ENCODE measurements at places on chromosomes 1 and 21. TPM values are rescaled to one million over a fixed set of nuclear protein-coding genes. Genes with fewer than 3 reads are reported as not detected.

MROH9 gene
- total RNA-seq: not detected

A3GALT2 gene
- not detected for total RNA-seq

LRRC53 gene
- not detected for total RNA-seq

ANKRD34A gene
- total RNA-seq: 3.1 TPM

GPR37L1 gene
- total RNA-seq: not detected

DNA sequence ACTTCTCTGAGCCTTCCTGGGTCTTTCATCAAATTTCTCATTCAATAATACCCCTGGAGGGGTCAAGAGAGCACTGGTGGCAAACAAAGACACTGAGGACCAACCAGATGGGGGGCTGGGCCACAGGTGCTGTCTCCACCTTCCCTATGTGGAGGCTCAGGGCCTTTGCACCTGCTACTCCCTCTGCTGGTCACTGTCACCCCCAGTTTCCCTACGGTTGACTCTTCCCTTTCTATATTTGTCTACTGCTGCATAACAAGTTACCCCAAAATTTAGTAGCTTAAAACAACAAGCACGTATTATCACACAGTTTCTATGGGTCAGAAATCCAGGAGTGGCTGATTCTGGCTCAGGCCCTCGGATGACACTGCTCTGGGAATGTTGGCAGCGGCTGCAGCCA is 138.8 kb upstream of the RUNX3 start:
- H3K4me3 ChIP-seq: no peak overlapping the region
- H3K4me1 ChIP-seq: peaks cover 6% of the 10 kb centered on the region
- no peak overlapping the region for H3K27ac ChIP-seq
- no peak for DNase-seq
- H3K27me3 ChIP-seq: no peaks in the 10 kb centered on the region
- peaks cover 6% of the 10 kb centered on the region for H3K36me3 ChIP-seq

- H3K4me3 ChIP-seq: peak overlapping the region; percentile 52
- peaks cover 58% of the 10 kb centered on the region for H3K4me1 ChIP-seq
- no peaks in the 10 kb centered on the region for H3K27me3 ChIP-seq
- no peak for DNase-seq
- H3K27ac ChIP-seq: peak overlapping the region; percentile 99
Measured at GRCh38 chr1:150568594-150568966, 10.8 kb downstream of the MCL1 start.

GRCh38 chr1:226425004-226425378 is 17.1 kb upstream of the PARP1 start:
- no peak overlapping the region for H3K27ac ChIP-seq
- no peak overlapping the region for H3K4me3 ChIP-seq
- no peak for DNase-seq
- no peaks in the 10 kb centered on the region for H3K36me3 ChIP-seq
- H3K27me3 ChIP-seq: no peaks in the 10 kb centered on the region

DNA sequence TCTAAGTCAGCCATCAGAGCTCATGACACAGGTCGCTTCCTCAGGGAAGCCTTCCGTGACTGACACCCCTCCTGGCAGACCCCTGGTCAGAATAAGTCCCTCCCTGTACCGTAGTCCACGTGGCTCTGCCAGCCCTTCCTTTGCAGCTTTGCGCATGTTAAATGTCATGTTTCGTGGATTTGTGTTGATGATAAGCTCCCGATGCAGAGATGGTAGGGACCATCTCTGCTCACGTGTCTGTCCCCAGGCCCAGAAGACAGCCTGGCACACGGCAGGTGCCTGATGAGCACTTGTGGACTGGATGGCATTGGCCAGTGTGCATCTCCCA is 75.9 kb downstream of the DHRS3 start:
- peaks cover 5% of the 10 kb centered on the region for H3K36me3 ChIP-seq
- no peaks in the 10 kb centered on the region for H3K4me1 ChIP-seq
- H3K27me3 ChIP-seq: peaks cover 53% of the 10 kb centered on the region
- H3K27ac ChIP-seq: no peak overlapping the region
- DNase-seq: no peak

DNA sequence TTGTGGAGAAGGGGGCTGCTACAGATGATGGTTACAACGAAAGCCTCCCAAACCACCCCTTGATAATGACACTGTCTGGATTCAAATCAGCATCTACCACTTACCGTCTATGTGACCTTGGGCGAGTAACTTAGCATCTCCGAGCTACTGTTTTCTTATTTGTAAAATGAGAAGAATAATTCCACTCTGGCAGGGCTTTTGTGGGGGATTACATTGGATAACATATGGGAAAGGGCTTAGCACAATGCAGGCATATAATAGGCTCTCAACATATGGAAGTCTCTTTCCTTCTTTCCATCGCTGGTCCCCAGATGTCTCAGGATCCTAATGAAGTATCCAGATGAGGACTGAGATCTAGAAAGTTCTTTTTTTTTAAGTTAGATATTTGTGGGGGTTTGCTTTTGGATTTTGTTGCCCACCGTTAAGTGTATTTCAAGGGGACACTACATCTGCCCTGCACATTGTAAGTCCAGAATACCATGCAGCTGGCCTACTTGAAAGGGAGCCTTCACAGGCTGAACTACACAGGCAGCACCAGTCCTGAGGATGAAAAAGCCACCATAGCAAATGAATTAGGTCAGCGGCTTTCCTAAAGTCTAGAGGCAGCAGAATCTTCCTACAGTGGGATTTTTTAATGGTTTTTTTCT is 172.2 kb upstream of the IRF2BP2 start:
- H3K27me3 ChIP-seq: no peaks in the 10 kb centered on the region
- no peak overlapping the region for H3K27ac ChIP-seq
- no peaks in the 10 kb centered on the region for H3K36me3 ChIP-seq
- no peak overlapping the region for H3K4me3 ChIP-seq
- H3K4me1 ChIP-seq: peaks cover 7% of the 10 kb centered on the region

GRCh38 chr1:174958396-174958795 is 41.4 kb upstream of the CACYBP start:
- H3K27ac ChIP-seq: no peak overlapping the region
- no peak overlapping the region for H3K4me3 ChIP-seq
- no peaks in the 10 kb centered on the region for H3K27me3 ChIP-seq

- no peaks in the 10 kb centered on the region for H3K4me1 ChIP-seq
- no peak for DNase-seq
- H3K36me3 ChIP-seq: peaks cover 35% of the 10 kb centered on the region
- no peak overlapping the region for H3K4me3 ChIP-seq
Measured at GRCh38 chr1:24357038-24357437, 37.9 kb downstream of the GRHL3 start.

DNA sequence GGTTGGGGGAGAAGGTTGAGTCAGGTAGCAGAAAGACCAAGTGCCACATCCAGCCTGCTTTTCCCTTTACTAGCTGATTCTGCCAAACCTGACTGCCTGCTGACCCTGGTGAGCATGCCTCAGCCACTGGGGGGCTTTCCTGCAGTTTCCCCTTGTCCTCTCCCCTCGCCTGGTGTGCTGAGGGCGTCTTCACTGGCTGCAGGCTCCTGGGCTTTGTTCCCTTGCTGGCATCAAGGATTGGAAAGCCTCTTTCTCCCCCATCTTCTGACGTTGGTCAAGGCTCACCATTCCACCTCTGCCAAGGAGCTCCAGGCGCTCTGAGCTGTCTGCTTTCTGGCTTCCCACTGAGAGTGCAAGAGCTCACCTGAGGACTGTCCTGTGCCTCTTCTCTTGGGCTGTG is 28.4 kb downstream of the MAN1C1 start:
- H3K4me3 ChIP-seq: no peak overlapping the region
- no peak for DNase-seq
- peaks cover 13% of the 10 kb centered on the region for H3K36me3 ChIP-seq
- peaks cover 85% of the 10 kb centered on the region for H3K27me3 ChIP-seq

DNA sequence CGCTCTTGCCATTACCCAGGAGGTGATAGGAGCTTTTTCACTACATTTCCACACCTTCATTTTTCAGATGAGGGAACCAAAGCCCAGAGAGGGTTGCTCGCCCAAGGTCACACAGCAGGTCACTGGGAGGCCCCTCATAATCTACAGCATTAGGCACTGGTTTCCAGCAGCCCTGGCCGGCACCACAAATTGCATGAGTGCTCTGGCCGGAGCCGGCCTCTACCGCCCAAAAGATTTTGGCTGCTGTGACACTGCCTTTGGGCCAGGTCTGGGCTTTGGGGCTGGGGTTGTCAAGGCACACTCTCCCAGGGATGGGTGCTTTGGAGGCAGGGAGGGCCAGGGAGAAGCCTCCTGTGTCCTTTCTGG is 15.4 kb downstream of the DHRS3 start:
- no peak overlapping the region for H3K4me3 ChIP-seq
- peaks cover 10% of the 10 kb centered on the region for H3K27me3 ChIP-seq
- no peak for DNase-seq
- peaks cover 10% of the 10 kb centered on the region for H3K4me1 ChIP-seq
- H3K27ac ChIP-seq: no peak overlapping the region

Measured in MCF 10A (cell line).